Activated T-cell treated with anti-CD3 and anti-CD28 coated beads, Interleukin-2, amount 50 U/mL, for 4 hours (primary cell): ENCODE measurements at places on chromosomes 7 and 10.

- DNase-seq, result no peak
Measured at GRCh38 chr10:34814913-34815184, 247 bp downstream of the PARD3 start.

- no peak for DNase-seq
Measured at GRCh38 chr10:33952692-33953360, 618.4 kb upstream of the NRP1 start.

DNA sequence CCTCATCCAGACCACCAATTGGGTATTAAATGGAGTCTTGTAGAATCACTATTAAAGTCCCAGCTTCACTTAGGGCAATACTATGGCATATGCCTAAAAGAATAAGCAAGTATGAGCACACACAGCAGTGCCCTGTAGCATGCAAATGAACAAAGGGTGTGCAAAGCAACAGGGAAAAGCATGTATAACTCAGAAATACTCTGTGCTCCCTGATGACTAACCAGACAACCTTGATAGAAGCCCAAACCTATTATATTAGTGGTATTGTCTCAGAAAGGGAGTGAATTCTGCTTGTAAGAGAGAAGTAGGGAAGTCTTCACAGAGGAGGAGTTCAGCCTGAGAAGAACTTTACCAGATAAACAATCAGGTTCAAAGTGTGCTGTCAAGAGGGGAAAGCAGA is 131.2 kb downstream of the DGKI start:
- no peak for DNase-seq

GRCh38 chr7:159040912-159041711 is 103.6 kb downstream of the VIPR2 start:
- DNase-seq, result no peak

DNA sequence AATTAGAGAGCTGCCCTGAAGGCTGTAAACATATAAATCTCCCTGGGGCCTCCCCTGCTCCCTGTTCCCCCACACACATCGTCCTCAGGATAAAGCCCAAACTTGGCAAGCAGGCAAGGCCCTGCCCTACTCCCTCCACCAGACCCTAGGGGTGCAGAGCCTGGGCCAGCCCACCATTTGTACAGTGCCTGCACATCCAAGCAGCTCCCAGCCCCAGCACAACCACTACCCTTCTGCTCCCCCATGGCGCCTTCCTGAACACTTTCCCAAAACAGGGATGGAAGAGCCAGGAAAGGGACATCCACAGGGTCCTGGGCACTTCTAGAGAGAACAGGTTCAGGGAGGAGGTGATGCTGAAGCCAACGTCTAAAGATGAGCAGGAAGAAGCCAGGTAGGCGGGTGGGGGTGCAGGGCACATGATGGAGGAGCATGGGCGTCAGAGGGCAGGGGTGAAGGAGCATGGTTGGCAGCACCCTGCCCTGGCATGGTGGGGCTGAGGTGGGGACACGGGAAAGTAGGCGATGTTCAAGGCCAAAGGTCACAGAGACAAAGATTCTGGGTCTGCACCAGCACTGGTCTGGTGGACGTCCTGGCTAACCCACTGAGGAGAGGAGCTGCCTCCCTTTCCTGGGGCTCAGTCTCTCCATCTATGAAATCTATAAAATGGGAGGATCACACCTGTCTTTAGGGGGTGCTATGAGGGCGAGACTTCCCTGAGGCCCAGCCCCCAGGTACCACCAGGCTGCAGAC is 140.6 kb downstream of the ARHGAP22 start:
- DNase-seq, result no peak

DNA sequence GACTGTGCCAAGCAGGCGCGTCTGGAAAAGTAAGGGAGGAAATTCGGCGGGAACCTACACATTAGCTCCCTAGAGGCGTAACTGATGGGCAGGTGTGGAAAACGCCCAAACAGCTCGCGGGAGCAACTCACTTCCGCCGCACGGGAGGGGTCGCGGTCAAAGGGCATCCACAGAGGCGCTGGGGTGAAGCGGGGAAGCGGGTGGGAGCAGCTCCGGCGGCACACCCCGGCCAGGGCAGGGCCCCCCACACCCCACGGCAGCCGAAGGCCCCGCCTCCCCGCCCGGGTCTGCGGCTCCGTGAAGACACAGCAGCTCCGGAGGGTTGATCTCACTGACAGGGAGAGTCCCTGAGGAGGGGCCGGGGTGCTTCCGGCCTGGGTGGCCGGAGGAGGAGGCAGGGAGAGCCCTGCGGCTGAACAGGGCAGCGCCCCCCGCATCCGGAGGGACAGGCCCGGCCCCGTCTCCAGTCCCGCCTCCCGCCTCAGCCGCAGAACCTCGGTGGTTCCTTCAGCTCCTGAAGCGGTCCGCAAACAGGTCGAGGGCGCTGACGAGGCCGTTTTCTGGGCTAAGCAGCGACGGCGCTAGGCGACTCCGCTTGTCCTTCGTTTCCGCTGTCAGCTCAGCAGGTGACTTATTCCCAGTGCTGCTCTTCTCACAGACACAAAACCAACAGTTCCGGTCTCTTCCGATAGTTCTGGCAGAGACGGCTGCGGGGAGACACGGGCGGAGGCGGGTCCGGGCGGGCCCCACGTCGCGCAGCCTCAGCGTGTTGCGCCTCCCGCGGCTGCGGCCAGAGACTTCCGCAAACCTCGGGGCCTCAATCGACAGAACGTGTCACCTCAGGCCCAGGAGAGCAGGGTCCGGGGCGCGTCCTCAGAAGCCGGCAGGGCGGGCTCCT is 276.1 kb downstream of the DNAJB6 start:
- DNase-seq, result peak; percentile 59

- DNase-seq, result no peak
Measured at GRCh38 chr10:36375107-36375506, 733.0 kb upstream of the FZD8 start.

DNA sequence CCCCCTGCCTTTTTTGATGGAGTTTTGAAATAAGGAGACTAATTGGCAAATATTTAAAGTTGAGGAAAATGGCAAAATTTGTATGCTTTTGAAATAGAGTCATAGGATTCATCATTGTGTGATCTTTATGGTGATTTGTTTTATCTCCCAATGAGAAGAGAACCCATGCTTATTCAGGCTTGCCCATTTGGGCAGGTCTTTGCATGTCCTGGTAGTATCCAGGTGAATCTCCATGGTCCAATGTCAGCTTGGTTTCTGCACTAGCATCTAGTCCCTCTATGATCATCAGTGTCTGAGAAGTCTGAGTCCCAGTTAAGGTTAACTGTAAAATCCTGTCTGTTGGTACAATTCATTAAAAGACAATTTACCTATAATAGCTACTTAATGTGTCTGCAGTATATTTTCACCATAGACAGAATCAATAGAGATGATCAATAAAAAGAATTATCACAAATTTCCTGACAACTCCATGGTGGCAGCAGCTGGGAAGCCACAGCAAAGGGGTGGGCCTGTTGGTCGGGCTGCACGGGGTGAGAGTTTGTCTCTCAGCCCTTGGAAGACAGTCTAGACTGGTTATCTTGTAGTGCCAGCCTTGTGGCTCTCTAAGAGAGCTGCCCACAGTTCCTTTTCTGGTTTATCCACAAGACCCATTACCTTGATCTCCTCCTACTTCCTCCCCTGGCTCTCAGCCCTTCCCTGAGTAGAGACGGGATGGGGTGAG is 22.2 kb upstream of the BMPER start:
- no peak for DNase-seq

DNA sequence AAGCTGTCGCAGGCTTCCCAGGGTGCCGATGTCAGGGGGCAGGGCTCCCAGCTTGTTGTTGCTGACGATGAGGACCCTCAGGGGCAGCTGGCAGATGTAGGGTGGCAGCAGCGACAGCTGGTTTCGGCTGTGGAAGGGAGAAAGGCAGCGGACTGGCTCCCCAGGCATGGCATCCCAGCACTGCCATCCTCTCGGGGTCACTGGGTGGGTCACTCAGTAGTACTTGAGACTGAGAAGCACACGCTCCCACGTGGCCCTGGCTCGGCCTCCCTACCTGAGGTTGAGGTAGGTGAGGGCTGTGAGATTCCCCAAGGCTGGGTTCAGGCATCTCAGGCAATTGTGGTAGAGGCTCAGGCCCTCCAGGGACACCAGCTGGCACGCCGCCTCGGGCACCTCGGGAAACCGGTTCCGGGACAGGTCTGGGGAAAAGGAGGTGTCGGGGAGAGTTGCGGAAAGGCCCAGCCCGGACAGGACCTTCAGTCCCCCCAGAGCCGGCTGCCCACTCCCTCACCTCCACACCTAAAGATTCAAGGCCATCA is 3.8 kb downstream of the LRCH4 start:
- DNase-seq, result no peak

- no peak for DNase-seq
Measured at GRCh38 chr10:17460756-17461155, 6.4 kb upstream of the ST8SIA6 start.

- no peak for DNase-seq
Measured at GRCh38 chr7:194252-195009, 2.1 kb downstream of the FAM20C start.

- no peak for DNase-seq
Measured at GRCh38 chr10:44968091-44968490, 8.5 kb downstream of the RASSF4 start.

GRCh38 chr10:34931216-34931615 is 116.1 kb upstream of the PARD3 start:
- DNase-seq, result no peak

DNA sequence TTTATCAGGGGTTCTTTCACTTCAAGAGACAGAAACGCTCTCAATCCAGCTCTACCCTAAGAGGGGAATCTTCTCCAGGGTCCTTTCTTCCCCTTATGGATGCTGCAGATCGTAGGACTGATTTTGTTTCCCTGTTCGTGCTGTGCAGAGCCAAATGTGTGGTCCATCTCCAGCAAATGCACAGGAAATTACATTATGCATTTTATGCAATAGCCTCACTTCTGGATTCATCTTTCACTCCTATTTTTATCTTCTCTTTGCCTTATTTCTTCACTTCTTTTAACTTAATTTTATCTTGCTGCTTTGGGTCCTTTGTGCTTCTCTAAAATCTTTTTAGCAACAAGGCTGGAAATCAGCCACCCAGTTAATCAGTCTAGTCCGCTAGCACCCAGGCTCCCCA is 184.5 kb upstream of the INHBA start:
- DNase-seq, result no peak
